ENCODE measurements at places on chromosomes 12 and 14. TPM values are rescaled to one million over a fixed set of nuclear protein-coding genes. Genes with fewer than 3 reads are reported as not detected.
A peak's percentile ranks its signal among the peaks of the same experiment; 100 is the strongest.

CLEC9A gene
- not detected for total RNA-seq

ASCL1 gene
- total RNA-seq: not detected

FERMT2 gene
- 191 TPM for total RNA-seq

PAPLN gene
- 32.6 TPM for total RNA-seq

FCF1 gene
- 116 TPM for total RNA-seq

OAS1 gene
- 3.8 TPM for total RNA-seq

PLEKHD1 gene
- not detected for total RNA-seq

TBX5 gene
- not detected for total RNA-seq

SSTR1 gene
- 1.2 TPM for total RNA-seq

DTX1 gene
- 2.8 TPM for total RNA-seq

LRRC43 gene
- total RNA-seq: not detected

TRHDE gene
- total RNA-seq: 31.2 TPM

HCAR3 gene
- not detected for total RNA-seq

RNF212B gene
- not detected for total RNA-seq

GRCh38 chr12:19423166-19423930 is 15.9 kb upstream of the AEBP2 start:
- no peak overlapping the region for H3K4me3 ChIP-seq
- H3K36me3 ChIP-seq: no peaks in the 10 kb centered on the region
- H3K27me3 ChIP-seq: no peaks in the 10 kb centered on the region
- no peaks in the 10 kb centered on the region for H3K4me1 ChIP-seq
- DNase-seq: no peak
- H3K27ac ChIP-seq: no peak overlapping the region

DNA sequence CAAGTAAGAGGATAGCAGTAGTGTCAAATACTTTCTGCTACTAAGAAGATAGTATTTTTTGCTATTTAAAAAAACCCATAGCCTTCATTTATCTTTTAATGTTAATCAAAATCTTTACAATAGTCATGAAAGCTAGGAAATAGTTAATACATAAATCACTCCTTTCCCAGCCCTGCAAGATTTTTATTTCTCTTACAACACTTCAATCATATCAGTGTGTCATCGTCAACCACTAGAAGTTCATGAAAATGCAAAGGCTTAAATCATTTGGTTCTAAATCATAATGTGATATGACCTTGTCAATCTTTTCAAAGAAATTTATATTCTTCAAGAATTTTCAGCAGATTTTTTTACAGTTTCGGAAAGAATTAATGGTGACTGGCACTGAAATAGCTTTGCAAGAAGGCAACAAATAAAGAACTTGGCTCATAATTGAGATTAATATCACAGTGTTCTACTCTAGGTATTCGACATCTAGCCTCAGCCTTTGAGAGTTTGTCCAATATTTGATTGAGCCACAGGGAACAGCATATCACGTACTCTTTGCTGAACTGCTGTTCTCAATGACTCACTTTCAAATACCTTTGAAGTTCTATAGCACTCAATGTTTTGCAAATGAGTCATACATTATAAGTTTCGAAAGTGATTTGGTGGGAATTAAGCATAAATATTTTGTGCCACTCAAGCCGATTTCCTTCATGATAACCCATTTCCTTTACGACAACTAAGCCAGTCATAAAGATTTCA is 384.0 kb upstream of the FOXG1 start:
- H3K27ac ChIP-seq: no peak overlapping the region
- H3K4me1 ChIP-seq: no peaks in the 10 kb centered on the region
- no peak for DNase-seq
- no peaks in the 10 kb centered on the region for H3K27me3 ChIP-seq
- H3K4me3 ChIP-seq: no peak overlapping the region

DNA sequence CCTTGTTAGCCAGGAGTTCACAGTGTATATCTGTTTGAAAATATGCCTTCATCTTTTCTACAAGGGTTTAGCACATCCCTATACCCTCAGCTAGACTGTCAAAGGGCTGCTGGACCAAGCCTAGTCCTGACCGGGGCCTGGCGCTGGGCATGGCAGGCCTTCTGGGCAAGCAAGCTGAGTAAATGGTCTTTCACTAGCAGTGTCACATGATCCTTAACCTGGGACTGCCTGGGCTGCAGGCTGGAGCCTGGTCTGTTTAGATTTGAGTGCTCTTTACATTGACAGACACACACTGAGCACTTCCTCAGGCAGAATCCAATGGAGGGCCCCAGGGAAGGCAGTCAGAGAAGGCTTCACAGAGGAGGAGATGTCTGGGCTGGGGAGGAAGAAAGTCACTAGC is 6.9 kb upstream of the AVIL start:
- DNase-seq: no peak
- H3K27ac ChIP-seq: no peak overlapping the region
- H3K4me1 ChIP-seq: no peaks in the 10 kb centered on the region

DNA sequence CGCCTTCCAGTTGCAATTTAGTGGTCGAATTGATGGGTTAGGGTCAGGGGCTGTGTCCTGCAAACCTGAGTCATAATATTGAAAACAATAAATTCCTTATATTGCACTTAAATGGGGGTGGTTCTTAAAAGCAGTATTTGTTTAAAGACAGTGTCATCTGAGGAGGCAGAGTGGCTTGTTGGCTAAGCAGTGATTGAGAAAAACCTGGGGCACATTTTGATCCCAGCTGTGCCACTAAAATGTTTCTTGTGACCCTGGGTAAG is 48.4 kb downstream of the FBXW8 start:
- H3K36me3 ChIP-seq: no peaks in the 10 kb centered on the region
- no peak overlapping the region for H3K4me3 ChIP-seq
- H3K27me3 ChIP-seq: no peaks in the 10 kb centered on the region
- H3K27ac ChIP-seq: no peak overlapping the region
- H3K4me1 ChIP-seq: no peaks in the 10 kb centered on the region

DNA sequence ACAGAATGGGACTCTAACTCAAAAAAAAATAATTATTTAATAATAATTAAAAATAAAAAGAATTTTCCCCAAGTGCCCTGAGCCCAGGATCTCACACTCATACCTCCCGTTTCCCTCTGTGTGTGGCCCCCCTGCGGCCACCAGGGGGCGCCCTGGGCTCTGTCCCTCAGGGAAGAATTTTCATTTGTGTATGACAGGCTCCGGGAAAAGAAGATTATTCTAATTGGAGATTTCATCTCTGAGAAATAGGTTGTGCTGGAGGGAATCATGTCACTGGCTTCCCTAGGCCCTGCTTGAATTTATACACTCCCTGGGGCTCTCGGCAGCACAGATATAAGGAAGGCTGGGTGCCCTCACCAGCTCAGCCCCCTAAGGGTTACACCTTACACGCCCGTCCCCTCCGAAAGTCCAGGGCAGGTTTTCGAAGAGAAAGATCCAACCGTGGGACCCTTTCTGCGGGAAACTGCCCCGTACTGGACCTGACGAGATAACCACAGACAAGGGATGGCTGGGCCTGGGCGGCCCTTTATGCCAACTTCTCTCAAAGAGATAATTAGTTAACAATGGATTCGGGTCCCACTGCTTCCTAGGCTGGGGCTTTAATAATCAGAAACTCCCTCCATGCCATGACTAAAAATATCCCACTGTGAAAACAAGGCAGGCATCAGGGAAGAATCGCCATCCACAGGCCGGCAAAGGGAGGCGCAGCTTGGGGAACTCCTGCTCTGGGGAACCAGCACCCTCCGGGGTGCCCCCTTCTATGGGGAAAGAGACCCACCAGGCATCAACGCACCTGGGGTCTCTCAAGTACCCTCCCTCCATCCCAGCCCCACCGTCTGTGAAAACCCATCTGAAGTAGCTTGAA is 80.7 kb downstream of the KDM2B start:
- peak; percentile 79 for DNase-seq
- peak overlapping the region; percentile 55 for H3K27ac ChIP-seq
- H3K4me1 ChIP-seq: peaks cover 5% of the 10 kb centered on the region
- no peaks in the 10 kb centered on the region for H3K27me3 ChIP-seq

- DNase-seq: no peak
- H3K4me1 ChIP-seq: no peaks in the 10 kb centered on the region
- H3K27ac ChIP-seq: peak overlapping the region; percentile 91
- no peaks in the 10 kb centered on the region for H3K27me3 ChIP-seq
- H3K4me3 ChIP-seq: peak overlapping the region; percentile 83
These were observed 1.1 kb upstream of the GMFB start for GRCh38 chr14:54489731-54490444.

GRCh38 chr12:64688219-64688618 is 71.0 kb downstream of the GNS start:
- H3K27me3 ChIP-seq: no peaks in the 10 kb centered on the region
- peaks cover 1% of the 10 kb centered on the region for H3K4me1 ChIP-seq
- no peak for DNase-seq

GRCh38 chr12:125434936-125435443 is 369.8 kb downstream of the AACS start:
- no peaks in the 10 kb centered on the region for H3K27me3 ChIP-seq
- H3K4me1 ChIP-seq: no peaks in the 10 kb centered on the region
- H3K4me3 ChIP-seq: no peak overlapping the region
- H3K27ac ChIP-seq: no peak overlapping the region
- DNase-seq: no peak

- H3K27ac ChIP-seq: no peak overlapping the region
- no peaks in the 10 kb centered on the region for H3K27me3 ChIP-seq
- no peaks in the 10 kb centered on the region for H3K36me3 ChIP-seq
- DNase-seq: no peak
- no peak overlapping the region for H3K4me3 ChIP-seq
- H3K4me1 ChIP-seq: no peaks in the 10 kb centered on the region
These were observed 222.2 kb upstream of the TMEM260 start for GRCh38 chr14:56357428-56357827.

GRCh38 chr12:80032946-80033345 is 66.4 kb upstream of the OTOGL start:
- DNase-seq: no peak
- H3K27me3 ChIP-seq: no peaks in the 10 kb centered on the region
- H3K4me3 ChIP-seq: no peak overlapping the region
- H3K4me1 ChIP-seq: no peaks in the 10 kb centered on the region
- H3K27ac ChIP-seq: peak overlapping the region; percentile 65

Measured in uterus (tissue), 4 donors.